Stomach (tissue), 19 donors: ENCODE measurements at places on chromosomes 6 and 20. TPM values are rescaled to one million over a fixed set of nuclear protein-coding genes. Genes with fewer than 3 reads are reported as not detected.

The TSPO2 gene
- total RNA-seq: not detected

The PDE10A gene
- 23.7 TPM for total RNA-seq

The GJA10 gene
- not detected for total RNA-seq

The MACROD2 gene
- 25.0 TPM for total RNA-seq

- H3K27me3 ChIP-seq: no peaks in the 10 kb centered on the region
- H3K4me1 ChIP-seq: peaks cover 14% of the 10 kb centered on the region
- peak overlapping the region; percentile 63 for H3K27ac ChIP-seq
These were observed 307.1 kb downstream of the ALDH8A1 start for GRCh38 chr6:134642819-134643218.

DNA sequence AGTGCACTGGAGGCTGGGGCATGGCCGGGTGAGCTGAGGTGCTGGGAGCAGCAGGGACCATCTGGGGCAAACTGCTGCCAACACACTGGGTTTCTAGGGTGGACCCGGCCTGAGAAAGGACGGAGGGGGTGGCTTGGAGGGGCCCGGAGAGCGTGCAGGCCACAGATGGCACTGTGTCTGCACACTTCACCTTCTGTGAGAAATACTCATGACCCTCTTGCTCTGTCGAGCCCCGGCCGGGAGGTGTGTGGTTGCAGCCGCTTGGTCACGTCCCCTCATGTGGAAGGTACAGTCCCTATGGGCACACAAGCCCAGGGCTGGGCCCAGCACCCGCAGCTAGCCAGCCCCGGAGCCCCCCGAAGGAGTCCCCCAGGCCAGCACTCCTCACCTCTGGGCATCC lies 59.7 kb downstream of the RBM38 start:
- no peaks in the 10 kb centered on the region for H3K4me1 ChIP-seq
- H3K4me3 ChIP-seq: no peak overlapping the region

GRCh38 chr20:51182571-51182970 lies 159.7 kb upstream of the KCNG1 start:
- DNase-seq: no peak
- H3K4me3 ChIP-seq: no peak overlapping the region
- H3K4me1 ChIP-seq: no peaks in the 10 kb centered on the region
- H3K27ac ChIP-seq: no peak overlapping the region
- H3K27me3 ChIP-seq: no peaks in the 10 kb centered on the region
- no peaks in the 10 kb centered on the region for H3K36me3 ChIP-seq

DNA sequence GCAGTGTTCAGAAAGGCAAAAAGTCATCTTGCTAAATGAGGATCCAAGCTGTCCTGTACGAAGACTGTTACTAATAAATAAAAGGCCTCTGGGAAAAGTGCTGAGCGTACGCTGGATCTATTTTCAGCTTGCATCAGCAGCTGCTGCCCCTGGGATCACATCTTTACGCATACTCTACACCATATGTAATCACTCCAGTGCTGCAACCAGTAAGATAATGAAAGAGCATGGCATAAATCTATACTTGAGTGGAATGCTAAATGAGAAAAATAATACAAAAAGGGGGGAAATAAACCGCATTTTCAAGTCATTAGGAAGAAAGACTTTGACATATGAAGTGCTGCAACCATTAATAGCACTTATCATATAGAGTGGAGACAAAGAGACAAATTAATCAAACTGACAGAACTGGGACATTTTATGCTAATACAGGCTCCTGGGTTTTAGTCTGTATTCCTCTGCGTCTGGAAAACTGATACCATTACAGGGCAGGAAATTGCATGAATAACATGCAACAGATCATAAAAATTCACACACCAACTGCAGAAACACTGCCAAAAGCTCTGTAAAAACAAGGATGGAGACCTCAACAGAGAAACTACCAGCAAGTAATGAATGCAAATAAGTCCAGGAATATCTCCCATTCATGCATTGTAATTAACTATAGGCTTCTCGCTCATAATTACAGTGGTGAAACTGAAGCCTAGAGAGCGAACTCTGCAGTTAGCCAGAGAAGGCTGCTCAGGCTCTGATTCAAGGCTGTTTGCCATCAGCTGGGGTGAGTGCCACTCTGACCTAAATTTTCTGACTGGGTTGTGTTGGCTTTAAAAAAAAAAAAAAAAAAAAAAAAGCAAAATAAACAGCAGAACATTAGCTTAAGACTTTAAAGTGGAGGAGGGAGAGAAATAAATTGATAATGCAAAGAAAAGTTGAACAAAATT lies 83.8 kb downstream of the GJA10 start:
- no peaks in the 10 kb centered on the region for H3K4me1 ChIP-seq
- no peaks in the 10 kb centered on the region for H3K36me3 ChIP-seq
- H3K4me3 ChIP-seq: no peak overlapping the region
- no peaks in the 10 kb centered on the region for H3K27me3 ChIP-seq
- H3K27ac ChIP-seq: no peak overlapping the region

DNA sequence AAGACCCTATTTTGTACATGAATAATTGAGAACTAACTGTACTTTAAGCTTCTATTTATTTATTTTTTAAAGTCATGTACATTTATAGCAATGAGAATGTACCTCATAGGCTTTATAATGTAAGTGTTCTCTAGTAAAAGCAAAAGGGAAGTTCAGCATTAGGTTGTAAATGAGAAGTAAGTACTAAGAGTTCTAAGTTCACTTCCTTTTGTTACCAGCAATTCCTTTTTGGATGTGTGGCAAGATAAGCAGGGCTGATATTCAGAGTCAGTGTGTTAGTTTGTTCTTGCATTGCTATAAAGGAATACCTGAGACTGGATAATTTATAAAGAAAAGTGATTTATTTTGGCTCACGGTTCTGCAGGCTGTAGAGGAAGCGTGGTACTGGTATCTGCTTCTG lies 54.0 kb upstream of the CCN2 start:
- DNase-seq: no peak
- no peak overlapping the region for H3K4me3 ChIP-seq
- H3K27me3 ChIP-seq: no peaks in the 10 kb centered on the region
- H3K4me1 ChIP-seq: peaks cover 10% of the 10 kb centered on the region
- no peaks in the 10 kb centered on the region for H3K36me3 ChIP-seq
